ENCODE measurements at places on chromosomes 5 and 9.
A peak's percentile ranks its signal among the peaks of the same experiment; 100 is the strongest.

- DNase-seq, result no peak
These were observed 285.3 kb downstream of the ZNF608 start for GRCh38 chr5:124461157-124461556.

GRCh38 chr9:73180403-73180802, 28.7 kb downstream of the ANXA1 start:
- DNase-seq, result no peak

DNA sequence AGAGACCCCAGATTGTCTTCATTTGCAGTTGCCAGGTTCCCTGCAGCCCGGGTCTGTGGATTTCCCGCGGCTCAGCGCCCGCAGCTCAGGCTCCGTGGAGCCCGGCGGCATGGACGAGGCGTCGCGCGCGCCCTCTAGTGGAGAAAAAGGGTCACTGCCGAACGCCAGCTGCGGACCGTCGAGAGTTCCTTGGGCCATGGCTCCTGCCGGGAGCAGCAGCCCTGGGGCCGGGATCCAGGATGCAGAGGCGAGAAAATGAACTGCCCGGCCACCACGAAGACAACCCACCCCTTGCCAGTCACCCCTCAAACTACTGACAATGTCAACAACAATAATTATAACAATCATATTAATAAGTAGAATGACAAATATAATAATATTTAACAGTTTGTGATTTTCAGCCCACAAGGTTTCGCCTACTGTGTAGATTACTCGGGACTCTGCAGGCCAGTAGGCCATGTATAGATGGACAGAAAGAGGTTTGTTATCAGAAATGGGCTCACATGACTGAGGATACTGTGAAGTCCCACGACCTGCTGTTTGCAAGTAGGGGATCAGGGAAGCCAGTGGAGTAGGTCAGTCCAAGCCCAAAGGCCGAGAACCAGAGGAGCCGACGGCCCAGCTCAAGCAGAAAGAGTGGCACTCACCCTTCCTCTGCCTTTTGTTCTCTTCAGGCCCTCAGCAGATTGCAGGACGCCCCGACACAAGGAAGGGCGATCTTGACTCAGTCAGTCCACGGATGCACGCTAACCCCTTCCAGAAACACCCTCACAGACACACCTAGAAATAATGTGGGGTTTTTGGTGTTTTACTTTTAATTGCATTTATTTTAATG, 43.1 kb downstream of the BOD1 start:
- DNase-seq, result peak; percentile 75

- DNase-seq, result no peak
These were observed 99.8 kb upstream of the SSBP2 start for GRCh38 chr5:81850501-81851357.

GRCh38 chr5:56056875-56057274, 62.1 kb upstream of the IL6ST start:
- DNase-seq, result no peak

DNA sequence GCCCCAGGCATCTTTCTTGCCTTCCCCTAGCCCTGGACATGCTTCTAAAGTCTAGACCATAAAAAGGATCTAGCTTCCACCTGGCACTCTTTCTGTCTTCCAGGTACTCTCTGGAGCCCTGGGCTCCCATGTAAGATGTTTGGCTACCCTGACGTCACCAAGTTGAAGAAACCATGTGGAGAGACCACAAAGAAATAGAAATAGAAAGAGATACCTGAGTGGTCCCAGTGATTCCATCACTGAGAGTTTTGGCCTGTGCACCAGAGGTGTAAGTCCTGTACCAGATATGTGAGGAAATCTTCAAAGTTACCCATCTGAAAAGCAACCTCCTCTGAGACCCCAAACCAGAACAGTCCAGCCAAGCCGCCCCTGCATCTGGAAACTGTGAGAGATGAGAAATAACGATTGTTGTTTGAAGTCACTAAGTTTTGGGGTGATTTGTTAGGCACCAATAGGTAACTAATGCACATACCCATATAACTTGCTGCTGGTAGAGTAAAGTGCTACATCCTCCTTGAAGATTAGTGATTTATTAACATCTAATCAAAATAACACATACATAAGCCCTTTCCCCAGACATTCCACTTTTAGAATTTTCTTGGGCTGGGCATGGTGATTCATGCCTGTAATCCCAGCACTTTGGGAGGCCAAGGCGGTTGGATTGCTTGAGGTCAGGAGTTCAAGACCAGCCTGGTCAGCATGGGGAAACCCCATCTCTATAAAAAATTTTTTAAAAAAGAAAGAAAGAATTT, 85.7 kb upstream of the LHFPL2 start:
- DNase-seq, result no peak

DNA sequence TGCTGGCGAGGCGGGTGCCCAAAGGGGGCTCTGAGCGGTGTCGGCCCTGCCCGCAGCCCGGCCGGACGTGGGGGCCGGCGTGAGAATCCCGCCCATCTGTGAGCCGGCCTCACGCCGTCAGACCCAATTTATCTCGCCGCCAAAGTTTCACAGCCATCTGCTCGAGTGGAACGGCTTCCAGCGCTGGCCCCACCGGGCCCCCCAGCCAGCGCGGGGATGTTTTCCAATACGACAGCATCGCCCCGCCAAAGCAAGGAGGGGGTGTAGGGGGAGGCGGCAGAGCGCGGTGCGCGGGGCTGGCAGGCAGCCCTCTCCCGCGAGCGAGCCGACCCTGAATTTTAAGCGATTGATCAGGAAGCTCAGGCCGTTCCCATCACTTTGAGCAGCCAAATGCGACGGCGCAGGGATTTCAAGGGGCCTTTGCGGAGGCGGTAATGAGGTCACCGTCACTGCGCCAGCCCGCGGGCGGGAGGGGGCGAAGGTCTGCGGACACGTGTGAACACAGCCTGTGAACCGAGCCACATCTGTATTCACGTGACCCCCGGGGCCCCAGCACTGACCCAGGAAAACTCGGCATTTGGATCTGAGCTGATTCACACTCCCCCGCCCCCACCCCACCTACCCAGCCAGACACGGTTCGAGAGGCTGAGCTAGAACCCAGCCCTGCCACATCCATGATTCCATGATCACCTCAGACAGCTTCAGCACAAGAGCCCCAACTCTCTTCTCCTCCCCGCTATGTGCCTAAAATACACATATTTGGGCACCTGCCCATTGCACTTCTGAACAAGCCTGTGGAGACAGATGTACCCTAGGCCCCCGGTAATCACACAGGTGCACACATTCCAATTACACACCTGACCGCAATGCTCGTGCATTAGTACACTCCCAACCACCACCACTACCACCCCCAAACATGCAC, 47.8 kb upstream of the PSD2 start:
- peak; percentile 36 for DNase-seq

GRCh38 chr5:2755076-2755680, 3.7 kb upstream of the IRX2 start:
- no peak for DNase-seq

GRCh38 chr5:6505416-6505755, 56.7 kb downstream of the UBE2QL1 start:
- DNase-seq, result no peak

DNA sequence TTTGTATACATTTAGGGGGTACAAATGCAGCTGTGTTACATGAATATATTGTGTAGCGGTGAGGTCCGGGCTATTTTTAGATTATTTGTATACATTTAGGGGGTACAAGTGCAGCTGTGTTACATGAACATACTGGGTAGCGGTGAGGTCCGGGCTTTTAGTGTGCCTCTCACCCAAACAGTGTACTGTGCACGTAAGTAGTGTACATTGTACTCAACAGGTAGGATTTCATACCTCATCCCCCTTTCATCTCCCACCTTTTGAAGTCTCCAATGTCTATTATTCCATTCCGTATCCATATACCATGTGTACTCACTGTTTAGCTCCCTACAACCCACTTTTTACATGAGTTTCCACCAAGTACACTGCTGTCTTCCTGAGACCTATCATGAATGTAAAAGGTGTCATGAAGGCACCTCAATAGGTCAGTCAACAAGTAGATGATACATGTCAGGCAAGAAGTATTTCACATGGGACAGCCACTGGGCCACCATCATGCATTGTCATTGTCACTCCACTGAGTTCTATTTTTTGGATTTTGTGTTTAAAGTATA, 27.7 kb downstream of the SKP1 start:
- DNase-seq, result no peak

- no peak for DNase-seq
These were observed 36.3 kb upstream of the CTXN3 start for GRCh38 chr5:127612441-127613141.

DNA sequence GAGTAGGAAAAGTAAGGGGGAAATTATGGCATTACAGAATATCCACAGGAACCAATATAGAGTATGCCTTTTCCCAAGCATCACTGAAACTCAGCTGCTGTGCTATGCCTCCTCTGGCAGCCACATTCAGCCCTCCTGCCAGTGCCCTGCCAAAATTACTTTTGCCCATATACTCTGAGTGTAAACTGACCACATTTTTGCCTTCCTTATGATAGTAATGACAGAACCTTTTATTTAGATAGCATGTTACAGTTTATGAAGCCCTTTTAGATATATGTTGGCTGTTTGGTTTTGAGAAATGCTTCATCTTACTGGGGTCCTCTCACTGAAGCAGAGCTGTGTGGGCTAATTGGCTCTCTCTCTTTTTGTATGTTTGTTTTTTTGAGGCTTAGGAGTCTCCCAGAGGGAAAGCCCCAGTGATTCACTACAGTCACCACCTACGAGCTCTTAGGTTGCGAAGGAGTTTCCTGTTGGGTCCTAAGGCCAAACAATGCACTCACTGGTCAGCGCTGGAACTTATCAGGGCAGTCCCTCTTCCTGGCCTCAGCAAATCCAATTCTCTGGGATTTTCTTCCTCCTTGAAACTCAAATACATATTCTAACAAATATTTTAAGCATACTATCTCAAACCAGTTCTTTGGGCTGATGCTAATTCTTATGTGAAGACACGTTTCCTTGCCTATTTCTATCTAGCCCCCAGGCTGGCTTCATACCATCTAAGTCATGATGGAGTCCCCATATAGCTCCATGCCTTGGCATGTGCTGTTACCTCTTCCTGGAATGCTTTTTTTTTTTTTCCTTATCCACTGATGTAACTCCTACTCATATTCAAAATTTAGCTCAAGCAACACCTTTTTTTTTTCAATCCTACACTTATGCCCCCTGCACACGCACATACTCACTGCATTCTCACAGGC, 3.7 kb downstream of the PHF24 start:
- DNase-seq, result no peak

DNA sequence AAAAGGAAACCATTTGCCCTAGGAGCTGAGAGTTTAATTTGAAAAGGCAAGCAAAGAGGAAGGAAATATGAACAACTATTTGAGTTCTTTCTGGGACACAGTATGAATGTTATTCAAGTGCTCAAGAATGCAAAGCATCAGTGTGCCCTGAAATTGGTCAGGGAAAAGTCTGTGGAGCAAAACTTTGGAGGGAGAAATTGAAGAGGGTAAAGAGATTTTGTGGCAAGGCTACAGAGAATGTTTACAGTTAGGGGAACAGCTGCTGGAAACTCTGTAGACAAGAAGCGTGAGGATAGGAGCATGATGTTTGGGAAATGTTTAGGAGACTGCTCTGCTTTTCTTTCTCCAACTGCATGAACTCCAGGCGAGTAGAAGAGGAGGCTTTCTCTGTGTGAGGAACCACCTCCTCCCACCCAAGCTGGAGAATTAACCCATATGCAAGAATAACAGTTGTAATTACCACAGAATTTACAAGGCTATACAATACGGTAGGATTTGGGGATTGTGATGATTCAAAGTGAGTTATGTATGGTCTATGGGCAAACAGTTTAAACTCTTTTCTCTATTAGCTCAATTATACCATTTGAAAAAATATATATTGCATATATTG, 75.4 kb upstream of the IL7R start:
- no peak for DNase-seq

All from nucleus accumbens (tissue), 56 donors.